ENCODE measurements at places on chromosomes 5 and 9.

- DNase-seq, result peak; percentile 99
These were observed 46.2 kb upstream of the PWWP2A start for GRCh38 chr5:160165137-160166068.

DNA sequence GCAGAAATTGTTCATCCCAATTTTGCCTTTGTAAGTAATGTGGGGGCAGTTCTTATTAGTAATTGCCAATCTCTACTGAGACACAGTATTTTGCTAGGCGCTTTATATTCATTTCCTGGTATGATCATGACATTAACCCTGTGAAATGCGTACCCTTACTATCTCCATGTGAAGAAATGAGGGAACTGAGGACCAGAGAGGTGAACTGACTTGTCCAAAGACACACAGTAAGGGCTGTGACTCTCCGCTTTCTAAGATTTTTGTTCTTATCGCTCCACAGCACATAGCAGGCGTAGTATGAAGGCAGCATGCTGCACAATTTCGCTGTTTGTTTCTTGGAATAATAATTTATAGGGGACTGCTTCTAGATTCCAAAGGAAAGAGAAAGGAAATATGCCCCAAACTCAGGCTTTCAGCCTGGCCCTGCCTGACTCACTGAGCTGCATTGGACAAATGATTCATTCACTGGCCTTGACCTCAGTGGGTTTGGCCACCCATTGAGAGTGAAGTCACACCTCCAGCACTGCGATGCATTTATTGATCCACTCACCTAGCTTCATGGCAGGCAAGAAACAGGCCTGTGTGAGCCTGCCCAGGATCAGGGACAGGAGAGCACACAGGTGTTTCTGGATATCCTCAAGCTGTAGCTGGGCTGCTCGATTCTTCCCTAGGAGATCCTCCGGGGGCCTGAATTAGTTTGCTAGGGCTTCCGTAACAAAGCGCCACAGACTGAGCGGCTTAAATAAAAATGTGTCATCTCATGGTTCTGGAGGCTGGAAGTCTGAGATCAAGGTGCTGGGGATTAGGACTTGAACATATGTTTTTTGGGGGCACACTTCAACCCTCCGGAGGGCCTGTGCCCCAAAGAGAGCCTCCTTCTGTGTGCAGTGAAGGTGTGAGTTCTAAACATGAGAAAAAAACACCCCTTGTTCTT lies 7.2 kb upstream of the DUSP1 start:
- DNase-seq, result peak; percentile 78

DNA sequence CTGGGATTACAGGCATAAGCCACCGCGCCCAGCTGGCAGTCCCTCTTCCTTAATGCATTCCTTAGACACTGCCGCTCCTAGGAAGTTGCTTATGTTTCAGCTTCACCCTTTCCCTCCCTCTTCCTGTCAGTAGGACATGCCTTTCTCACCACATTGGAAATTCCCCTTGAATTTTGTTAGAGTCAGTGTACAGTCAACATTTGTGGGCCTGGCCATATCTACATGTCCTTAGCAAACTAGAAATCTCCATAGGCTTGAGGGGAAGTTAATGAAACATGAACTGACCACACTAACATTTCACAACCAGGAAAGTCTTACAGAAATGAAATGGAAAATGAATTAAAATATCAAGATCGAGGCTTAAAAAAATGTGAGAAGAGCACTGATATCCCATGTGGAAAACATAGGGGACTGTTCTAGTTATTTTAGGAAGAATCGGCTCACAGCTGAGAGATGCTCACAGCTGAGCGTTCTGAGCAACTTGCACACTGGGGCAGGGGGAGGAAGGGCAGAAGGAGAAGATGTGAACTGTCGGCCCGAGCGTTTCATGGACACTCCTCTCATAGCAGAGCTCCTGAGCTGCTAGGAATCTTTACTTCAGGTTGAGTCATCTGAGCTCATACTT lies 21.1 kb upstream of the LVRN start:
- peak; percentile 98 for DNase-seq

DNA sequence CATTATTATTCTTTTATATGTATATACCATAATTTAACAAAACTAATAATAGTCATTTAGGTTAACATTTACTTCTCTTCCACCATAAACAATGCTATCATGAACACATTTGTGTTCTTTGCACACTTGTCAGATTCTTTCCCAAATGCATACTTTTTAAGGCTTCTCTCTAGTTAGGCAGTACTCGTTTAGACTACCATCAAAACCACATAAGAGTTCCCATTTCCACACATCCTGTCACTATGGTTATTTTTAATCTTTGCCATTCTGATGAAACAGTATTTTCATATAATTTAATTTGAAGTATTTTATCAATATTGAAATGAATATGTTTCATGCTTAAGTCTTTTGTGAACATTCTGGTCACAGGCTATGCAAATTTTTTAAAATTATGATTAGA lies 15.1 kb downstream of the DROSHA start:
- DNase-seq, result no peak

- DNase-seq, result no peak
These were observed 3.3 kb upstream of the MSMP start for GRCh38 chr9:35757226-35757891.

- DNase-seq, result no peak
These were observed 619.3 kb downstream of the TLE4 start for GRCh38 chr9:80191108-80191507.

GRCh38 chr5:92778261-92778660 lies 802.8 kb downstream of the NR2F1-AS1 start:
- no peak for DNase-seq

GRCh38 chr5:149940077-149940574 lies 4.5 kb downstream of the PDE6A start:
- no peak for DNase-seq

DNA sequence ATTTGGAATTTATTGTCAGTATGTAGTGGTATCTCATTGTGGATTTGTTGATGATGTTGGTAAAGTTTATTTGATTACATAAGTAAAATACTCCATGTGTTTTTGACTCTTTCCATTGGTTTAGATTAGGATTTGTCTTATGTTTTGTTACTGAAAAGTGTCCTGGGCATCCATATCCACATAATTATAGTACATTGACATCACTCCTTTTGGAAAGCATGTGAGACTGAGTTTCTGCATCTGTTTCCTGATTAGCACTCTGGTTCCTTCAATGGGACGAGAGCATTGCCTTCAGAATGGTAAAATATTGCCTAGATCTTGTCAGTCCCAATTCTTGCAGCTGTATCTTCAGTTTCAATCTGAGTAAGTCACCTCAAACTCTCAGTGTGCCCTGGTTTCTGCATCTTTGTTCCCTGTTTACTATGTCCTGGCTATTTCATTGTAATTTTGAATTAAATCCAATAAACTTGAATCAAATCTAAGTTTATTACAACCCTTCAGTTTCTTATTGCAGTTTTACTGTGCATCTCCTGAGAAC lies 128.1 kb downstream of the FBXO38 start:
- DNase-seq, result no peak

GRCh38 chr9:18718393-18718792 lies 244.4 kb downstream of the ADAMTSL1 start:
- DNase-seq, result no peak

DNA sequence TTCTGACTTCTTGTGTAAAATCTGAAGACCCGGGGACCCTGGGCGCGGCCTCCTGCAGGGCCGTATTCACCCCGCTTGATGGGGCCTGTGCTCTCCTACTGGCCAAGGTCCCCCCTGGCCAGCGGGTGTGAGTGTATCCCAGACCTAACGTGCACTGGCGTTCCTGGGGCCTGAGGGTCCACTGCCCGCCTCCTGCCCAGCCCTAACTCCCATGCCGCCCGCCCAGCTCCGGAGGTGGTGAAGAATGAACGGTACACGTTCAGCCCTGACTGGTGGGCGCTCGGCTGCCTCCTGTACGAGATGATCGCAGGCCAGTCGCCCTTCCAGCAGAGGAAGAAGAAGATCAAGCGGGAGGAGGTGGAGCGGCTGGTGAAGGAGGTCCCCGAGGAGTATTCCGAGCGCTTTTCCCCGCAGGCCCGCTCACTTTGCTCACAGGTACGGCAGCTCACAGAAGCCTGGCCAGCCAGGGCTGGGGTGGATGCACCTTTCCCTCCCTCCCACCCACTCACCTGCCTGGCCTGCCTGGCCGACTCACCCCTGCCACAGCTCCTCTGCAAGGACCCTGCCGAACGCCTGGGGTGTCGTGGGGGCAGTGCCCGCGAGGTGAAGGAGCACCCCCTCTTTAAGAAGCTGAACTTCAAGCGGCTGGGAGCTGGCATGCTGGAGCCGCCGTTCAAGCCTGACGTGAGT lies 9.5 kb downstream of the GRK6 start:
- no peak for DNase-seq

- DNase-seq, result peak; percentile 8
These were observed 78.5 kb downstream of the KIF4B start for GRCh38 chr5:155091768-155092717.

DNA sequence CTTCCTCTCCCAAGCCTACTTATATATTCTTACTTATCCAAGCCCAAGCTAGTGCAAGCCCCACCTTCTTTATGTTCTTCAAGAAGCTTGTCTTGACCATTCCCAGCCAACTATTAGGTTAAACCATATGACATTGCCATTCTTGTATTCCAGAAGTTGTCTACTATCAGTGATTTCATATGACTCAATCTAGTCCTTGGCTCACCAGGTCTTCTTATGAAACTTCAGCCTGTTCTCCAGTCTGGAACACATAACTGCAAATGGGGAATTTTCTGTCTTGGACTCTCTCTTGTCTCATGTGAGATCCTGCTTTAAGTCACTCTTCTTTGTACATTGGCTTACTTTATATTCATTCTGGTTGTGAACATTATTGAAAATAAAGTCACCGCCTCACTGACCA lies 130.7 kb downstream of the TTLL11 start:
- DNase-seq, result no peak

DNA sequence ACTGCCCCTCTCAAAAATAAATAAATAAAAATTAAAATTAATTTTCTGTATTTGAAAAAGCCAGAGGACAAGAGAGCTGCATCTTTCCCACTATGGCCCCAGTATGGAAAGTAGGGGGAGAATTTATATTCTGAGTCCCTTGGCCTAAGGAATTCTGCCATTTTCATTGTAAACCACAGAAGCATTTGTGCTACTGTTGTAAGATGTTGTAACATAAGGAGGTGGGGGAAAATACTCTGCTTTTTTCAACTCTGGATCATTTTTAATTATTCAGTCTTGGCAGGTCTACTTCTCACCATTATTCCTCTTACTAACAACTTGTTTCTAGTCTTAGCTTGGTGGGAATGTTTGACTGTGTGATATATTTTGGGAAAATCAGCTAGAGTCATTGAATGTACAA lies 52.3 kb upstream of the APC start:
- DNase-seq, result peak; percentile 51

- DNase-seq, result no peak
These were observed 14.7 kb upstream of the MLLT3 start for GRCh38 chr9:20636888-20637440.

DNA sequence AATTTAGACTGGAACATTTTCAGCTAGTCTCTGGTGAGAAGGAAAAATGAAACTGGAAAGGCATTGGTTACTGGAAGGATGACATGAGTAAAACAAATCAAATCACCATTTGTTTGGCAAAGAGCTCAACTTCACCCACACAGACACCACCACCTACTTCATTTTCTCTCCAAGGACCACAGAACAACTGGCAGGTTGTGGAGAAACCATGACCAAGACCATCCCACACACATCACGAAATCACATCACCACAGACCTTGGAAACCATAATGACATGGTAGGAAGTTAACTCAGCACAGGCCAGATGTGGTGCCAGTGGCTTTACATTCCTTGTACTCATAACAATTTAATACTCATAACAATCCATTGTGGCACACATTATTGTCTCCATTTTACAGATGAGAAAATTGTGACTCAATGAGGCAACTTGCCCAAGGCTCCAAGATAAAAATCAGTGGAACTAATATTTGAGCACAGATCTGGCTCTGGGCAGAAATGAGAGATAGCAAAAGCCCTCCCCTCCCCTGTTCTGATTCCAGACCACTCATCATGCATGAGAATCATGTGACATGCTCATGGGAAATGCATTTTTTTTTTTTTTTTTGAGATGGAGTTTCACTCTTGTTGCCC lies 7.5 kb downstream of the OR1K1 start:
- peak; percentile 72 for DNase-seq

GRCh38 chr9:25284365-25284764 lies 393.9 kb downstream of the TUSC1 start:
- DNase-seq, result no peak

DNA sequence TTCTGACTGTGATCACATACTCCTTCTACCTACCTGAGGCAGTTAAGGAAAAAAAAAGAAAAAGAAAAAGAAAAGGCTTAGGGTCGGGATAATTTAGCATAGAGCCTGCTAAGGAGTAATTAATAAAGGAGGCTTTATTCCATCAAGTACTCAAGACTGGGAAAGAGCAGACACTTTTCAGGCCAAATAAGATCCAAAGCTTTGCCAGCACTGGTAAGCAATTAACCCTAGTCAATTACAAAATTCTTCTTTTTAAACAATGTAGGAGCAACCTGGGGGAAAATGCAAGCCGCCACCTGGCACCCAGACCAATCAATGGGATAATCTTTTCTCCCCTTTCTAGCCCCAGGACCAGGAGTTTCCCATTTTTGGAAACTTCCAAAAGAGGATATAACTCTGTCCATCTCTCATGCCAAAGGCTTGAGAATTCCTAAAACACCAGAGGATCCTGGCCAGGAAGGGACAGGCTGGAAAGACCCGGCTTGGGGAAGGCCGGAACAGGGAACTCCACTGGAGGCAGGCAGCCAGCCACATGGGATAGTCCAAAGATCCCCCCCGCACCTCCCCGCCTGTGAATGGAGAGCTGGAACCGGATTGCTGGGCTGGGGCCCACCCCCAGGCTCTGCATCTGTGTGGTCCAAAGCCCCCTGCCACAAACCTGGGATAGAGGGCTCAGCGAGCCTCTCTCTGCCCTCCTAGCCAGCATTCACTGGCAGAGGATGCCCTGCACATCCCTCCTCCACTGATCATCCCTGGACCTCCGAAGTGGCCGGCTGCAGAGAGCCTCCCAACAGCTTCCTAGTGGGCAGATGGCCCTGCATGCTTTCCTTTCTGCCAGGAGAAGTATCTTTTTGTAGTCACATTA lies 117.8 kb downstream of the ZNF354C start:
- no peak for DNase-seq

- peak; percentile 45 for DNase-seq
These were observed 179.9 kb downstream of the GAS1 start for GRCh38 chr9:86767373-86767772.

GRCh38 chr5:58760222-58760621 lies 177.3 kb downstream of the RAB3C start:
- DNase-seq, result no peak

- no peak for DNase-seq
These were observed 43.3 kb downstream of the ANKRD33B start for GRCh38 chr5:10607023-10607665.

DNA sequence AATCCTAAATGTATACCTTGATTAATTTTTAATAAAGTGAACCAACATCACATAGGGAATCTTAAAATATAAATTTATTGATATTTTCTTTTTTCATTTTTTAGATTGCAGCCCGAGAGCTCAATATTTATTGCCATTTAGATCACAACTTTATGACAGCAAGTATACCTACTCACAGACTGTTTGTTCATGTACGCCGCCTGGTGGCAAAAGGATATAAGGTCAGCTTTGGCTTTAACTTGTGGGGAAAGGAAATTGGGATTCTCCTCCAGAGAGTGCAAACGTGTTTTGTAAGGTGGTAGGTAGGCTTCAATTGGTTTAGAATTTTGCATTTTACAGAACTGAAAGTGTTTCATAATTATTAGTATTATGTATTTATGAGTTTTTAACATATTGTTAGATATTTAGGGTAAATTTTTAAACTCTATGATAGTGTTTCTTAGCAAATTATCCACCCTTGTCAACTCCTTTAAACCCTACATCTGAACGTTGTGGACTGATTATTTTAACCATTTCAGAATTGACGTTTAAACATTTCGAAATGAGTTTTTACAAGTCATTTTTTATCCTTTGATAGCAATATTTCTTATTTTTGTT lies 17.5 kb upstream of the DHFR start:
- DNase-seq, result peak; percentile 68

- no peak for DNase-seq
These were observed 720.5 kb downstream of the TLE4 start for GRCh38 chr9:80292231-80292630.

Measured in AG10803 (cell line).